IgD-negative memory B cell (primary cell): ENCODE measurements at places on chromosomes 16 and 17. TPM values are rescaled to one million over a fixed set of nuclear protein-coding genes. Genes with fewer than 3 reads are reported as not detected.

OR4D1 gene
- 0.11 TPM for polyA plus RNA-seq

SLC16A11 gene
- 3.4 TPM for polyA plus RNA-seq

HSD11B2 gene
- not detected for polyA plus RNA-seq

FBXW10B gene
- polyA plus RNA-seq: not detected

CRYBA1 gene
- not detected for polyA plus RNA-seq

KRTAP4-3 gene
- polyA plus RNA-seq: not detected

TPPP3 gene
- not detected for polyA plus RNA-seq

TRPV3 gene
- polyA plus RNA-seq: 2.2 TPM

PRR29 gene
- polyA plus RNA-seq: 3.2 TPM

FGF11 gene
- polyA plus RNA-seq: not detected

C16orf74 gene
- polyA plus RNA-seq: 39.7 TPM

GINS2 gene
- 0.69 TPM for polyA plus RNA-seq

DPEP1 gene
- polyA plus RNA-seq: not detected

SLC16A13 gene
- polyA plus RNA-seq: 3.3 TPM

NPIPB6 gene
- 0.29 TPM for polyA plus RNA-seq

IGSF6 gene
- 0.31 TPM for polyA plus RNA-seq

IRX5 gene
- not detected for polyA plus RNA-seq

DPEP3 gene
- not detected for polyA plus RNA-seq

KRT16 gene
- not detected for polyA plus RNA-seq

GUCY2D gene
- polyA plus RNA-seq: 0.18 TPM

CFAP97D1 gene
- not detected for polyA plus RNA-seq

C17orf78 gene
- not detected for polyA plus RNA-seq

ZNF624 gene
- polyA plus RNA-seq: 3.9 TPM

GDPD1 gene
- polyA plus RNA-seq: 2.6 TPM

SCARF1 gene
- polyA plus RNA-seq: 0.19 TPM

GP1BA gene
- 0.26 TPM for polyA plus RNA-seq

CSNK2A2 gene
- polyA plus RNA-seq: 10.1 TPM

CLEC10A gene
- polyA plus RNA-seq: not detected

FOXN1 gene
- not detected for polyA plus RNA-seq

RRAD gene
- not detected for polyA plus RNA-seq

TOM1L2 gene
- polyA plus RNA-seq: 3.7 TPM

ZNF174 gene
- 15.5 TPM for polyA plus RNA-seq

MSI2 gene
- polyA plus RNA-seq: 3.8 TPM

ZNF19 gene
- polyA plus RNA-seq: 2.5 TPM

GLIS2 gene
- polyA plus RNA-seq: not detected

FTSJ3 gene
- polyA plus RNA-seq: 28.7 TPM

SLFN12L gene
- 1.9 TPM for polyA plus RNA-seq

G6PC1 gene
- not detected for polyA plus RNA-seq

FKBP10 gene
- polyA plus RNA-seq: not detected

SLC12A3 gene
- 1.6 TPM for polyA plus RNA-seq

VAT1L gene
- polyA plus RNA-seq: not detected
